ENCODE measurements at places on chromosomes 4 and X.

- DNase-seq, result peak; percentile 75
Measured at GRCh38 chr4:82984459-82984858, 26.2 kb downstream of the LIN54 start.

GRCh38 chr4:121597346-121597934, 99.3 kb downstream of the ANXA5 start:
- peak; percentile 15 for DNase-seq

- DNase-seq, result no peak
Measured at GRCh38 chrX:139078761-139079280, 367.3 kb upstream of the FGF13 start.

- DNase-seq, result peak; percentile 94
Measured at GRCh38 chr4:1683261-1683735, 815 bp downstream of the FAM53A start.

DNA sequence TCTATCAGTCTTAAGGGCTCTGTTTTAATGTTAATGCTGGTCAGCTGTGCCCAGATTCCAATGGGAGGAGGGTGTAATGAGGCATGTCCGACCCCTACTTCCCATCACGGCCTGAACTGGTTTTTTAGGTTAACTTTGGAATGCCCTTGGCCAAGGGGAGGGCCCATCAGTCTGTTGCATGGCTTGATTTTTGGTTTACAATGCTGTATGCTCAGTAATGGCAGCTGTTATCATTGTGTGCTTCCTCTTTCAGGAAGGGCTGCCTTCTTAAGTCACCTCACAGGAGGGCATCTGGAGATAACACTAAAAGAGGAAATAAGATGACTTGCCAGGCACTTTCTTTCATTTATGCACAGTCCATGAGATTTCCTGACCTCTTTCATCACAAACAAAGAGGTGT, 36.3 kb downstream of the ATXN3L start:
- DNase-seq, result no peak

DNA sequence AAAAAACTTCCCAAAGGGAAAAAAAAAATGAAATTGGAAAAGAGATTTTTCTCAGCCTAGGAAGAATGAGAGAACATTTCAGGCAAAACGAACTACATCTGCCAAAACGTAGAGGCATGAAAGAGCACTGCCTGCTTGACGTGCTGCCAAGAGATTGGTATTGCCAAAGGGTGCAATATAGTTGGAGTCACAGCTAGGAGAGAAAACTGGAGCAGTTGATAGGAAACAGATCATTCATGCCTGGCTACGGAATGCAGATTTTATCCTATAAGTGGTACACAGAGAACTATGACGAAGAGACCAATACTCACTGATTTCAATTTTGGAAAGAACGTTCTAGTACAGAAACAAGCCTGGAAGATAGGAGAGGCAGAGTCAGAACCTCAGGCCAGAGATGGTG, 68.4 kb upstream of the IQCM start:
- no peak for DNase-seq

GRCh38 chr4:101005659-101006058, 341.7 kb downstream of the PPP3CA start:
- no peak for DNase-seq

DNA sequence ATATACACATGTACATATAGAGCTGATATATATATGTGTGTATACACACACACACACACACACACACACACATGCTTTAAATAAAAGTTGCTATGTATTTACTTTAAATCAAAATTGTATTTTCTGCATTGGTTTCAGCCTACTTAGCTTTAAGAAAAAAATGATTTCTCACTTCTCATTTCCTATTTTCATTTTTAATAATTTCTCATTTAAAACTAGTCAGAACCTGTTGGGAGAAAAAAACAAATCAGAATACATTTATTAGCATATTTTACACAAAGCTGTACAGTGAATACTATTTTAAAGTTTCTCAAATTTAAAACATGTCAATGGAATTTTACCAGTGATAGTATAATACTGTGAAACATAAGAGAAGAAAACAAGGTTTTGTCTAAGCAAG, 681.8 kb downstream of the CENPC start:
- no peak for DNase-seq

DNA sequence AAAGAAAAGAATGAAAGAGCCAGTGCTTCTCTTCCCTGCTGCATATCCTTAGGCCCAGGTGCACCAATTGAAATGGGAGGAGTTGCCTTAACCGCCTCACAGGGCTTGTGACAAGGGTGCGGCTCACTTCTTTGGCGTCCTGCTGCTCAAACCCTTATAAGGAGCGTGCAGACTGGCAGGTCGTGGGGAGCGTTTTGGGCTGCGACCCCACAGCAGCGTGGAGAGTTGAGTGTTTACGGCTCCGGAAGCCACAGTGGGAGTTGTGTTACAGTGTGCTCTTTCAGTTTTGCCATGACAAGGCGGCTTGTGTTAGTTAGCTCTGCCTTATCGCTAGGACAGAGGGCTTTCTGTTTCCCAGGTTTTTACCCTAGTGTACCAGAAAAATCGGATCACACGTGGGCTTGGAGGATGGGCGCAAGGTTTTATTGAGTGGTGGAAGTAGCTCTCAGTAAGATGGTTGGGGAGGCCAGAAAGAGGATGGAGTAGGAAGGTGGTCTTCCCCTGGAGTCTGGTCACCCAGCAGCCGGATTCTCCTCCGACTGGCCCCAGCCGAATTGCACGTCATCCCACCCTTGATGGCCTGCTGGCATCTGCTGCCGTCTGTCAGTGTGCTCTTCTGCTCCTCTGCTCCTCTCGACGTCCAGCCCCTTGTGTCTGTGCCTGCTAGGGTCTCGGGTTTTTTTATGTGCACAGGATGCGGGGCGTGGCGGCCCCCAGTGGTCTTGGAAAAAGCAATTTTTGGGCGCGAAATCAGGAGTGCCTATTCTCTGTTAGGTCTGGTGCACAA, 718.9 kb downstream of the ARAP2 start:
- no peak for DNase-seq

GRCh38 chrX:19960913-19961312, 29.9 kb downstream of the BCLAF3 start:
- DNase-seq, result no peak

DNA sequence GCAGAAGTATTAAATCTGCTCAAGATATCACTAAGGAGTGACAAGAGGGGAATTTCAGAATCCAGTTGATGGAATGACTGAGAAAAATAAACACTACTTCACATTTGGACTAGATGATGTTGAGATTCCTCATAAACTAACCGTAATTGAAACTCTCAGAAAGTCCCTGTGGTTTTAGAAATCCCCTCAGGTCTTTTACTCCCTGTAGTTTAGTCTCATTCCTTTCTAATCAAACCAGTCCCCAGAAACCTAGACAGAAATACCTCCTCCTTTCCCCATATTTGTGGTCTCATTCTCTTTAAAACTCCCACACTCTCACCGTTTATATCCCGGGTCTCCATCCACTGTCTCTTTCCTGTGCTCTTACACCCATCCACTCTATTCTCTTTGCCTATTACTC, 15.0 kb upstream of the TLR1 start:
- peak; percentile 70 for DNase-seq

- peak; percentile 61 for DNase-seq
Measured at GRCh38 chr4:145278341-145279121, 98.1 kb upstream of the OTUD4 start.

GRCh38 chr4:90544532-90545045, 417.4 kb downstream of the CCSER1 start:
- DNase-seq, result no peak

GRCh38 chr4:78250500-78250899, 193.4 kb downstream of the FRAS1 start:
- no peak for DNase-seq

DNA sequence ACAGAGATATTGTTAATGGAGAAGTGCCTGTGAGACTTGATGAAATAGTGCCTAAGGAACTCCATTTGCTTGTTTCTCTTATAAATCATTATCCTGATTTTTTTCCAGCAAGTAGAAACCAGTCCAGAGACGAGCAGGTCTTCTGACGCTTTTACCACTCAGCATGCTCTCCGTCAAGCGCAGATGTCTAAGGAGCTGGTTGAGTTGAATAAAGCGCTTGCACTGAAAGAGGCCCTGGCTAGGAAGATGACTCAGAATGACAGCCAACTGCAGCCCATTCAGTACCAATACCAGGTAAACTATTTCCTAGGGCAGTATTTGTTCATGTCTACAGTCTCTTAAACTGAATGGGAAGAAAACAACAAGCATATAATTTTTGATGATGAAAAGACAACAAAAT, 63.6 kb downstream of the KIF4A start:
- no peak for DNase-seq

- no peak for DNase-seq
Measured at GRCh38 chrX:103197721-103198306, 17.1 kb upstream of the BEX4 start.

DNA sequence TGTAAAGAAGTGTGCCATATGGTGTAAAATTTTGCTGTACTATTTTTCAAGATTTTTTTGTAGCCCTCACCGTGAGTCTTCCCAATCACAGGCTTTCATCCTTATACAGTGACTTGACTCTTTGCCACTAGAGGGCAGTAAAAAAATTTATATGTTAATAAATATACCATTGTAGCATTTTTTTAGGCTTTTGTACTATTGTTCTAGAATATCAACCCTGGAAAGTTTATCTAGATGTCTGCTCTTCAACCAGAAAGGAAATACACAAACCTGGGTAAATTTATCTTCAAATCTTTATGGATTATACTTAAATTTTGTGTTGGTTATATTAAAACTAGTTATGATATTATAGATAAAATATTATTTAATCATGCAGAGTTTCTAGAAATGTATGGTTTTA, 235.3 kb downstream of the TENM3 start:
- peak; percentile 72 for DNase-seq

DNA sequence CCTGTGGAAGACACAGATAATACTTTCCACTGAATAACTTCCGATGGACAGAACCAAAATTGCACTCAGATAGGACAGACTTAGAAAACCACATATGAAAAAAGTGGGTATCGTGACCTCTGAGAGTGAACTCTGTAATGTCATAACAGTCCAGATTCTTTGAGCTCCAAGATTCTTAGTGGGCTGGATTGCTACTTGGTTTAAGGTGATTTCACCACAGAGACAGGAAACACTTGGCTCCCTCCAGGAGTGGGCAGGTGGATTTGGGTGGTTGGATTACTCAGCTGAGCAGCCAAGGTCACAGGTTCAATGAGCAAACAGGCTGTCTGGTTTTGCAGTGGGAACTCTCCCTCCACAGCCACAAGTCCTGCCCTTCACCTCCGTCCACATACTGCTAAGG, 126.0 kb downstream of the AFAP1 start:
- peak; percentile 94 for DNase-seq

DNA sequence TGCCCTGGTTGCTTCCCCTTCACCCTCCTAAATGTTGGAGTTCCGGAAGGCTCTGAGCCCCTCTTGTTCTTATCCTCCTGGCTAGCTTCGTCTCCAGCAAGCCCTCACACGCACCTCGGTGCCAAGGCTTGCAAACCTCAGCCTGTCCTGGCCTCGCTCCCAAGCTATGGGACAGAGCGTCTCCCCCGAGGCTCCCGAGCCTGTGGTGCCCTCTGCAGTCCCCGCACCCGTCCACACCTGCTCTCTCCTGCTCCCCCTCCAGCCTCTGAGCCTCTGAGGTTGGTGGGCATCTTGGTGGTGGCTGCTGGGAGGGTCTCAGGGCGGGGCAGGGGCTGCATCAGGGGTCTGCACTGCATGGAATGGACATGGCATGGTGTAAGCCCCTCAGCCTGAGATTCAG, 63.2 kb downstream of the TRMT44 start:
- no peak for DNase-seq

GRCh38 chr4:73676861-73677323, 56.7 kb upstream of the RASSF6 start:
- peak; percentile 70 for DNase-seq

DNA sequence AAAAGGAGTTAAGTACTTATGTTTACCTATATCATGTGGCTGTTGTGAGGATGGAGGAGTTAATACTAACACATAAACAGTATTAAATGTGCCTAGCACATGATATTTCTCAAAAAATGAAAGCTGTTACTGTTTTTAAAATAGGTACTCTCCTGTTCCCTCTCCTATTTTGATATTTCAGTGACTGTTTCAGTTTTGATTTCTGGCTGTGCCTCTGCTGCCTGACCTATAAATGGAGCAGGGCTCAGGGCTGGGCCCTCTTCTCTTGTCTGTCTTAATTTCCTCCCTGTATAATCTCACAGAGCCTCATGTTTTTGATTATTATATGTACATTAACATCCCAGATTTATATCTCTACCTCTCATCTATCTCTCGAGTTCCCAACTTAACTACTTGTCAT, 93.3 kb downstream of the UGT8 start:
- no peak for DNase-seq

DNA sequence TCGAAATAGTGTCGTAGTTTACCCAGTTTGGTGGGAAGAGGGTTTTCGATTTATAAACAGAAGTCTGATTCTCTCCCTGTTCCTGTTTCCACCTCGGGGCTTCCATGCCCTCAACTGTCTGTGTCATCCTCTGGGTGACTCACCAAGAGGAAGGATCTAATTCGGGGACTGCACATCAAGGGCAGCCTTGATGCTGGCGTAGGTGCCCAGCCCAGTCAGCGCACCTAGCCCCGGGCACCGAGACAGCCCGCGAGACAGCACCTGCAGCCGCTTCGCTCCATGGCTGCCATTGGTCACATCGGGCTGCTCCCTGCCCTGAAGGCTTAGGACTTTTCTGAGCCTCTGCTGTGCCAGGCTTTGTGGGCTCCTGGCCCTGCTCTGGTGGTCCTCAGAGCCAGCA, 7.7 kb downstream of the ABCD1 start:
- DNase-seq, result no peak

- DNase-seq, result no peak
Measured at GRCh38 chr4:6456450-6456849, 16.0 kb downstream of the PPP2R2C start.

- DNase-seq, result no peak
Measured at GRCh38 chrX:84363051-84363450, 139.2 kb downstream of the HDX start.

- peak; percentile 94 for DNase-seq
Measured at GRCh38 chr4:137545461-137545861, 13.2 kb upstream of the PCDH18 start.

DNA sequence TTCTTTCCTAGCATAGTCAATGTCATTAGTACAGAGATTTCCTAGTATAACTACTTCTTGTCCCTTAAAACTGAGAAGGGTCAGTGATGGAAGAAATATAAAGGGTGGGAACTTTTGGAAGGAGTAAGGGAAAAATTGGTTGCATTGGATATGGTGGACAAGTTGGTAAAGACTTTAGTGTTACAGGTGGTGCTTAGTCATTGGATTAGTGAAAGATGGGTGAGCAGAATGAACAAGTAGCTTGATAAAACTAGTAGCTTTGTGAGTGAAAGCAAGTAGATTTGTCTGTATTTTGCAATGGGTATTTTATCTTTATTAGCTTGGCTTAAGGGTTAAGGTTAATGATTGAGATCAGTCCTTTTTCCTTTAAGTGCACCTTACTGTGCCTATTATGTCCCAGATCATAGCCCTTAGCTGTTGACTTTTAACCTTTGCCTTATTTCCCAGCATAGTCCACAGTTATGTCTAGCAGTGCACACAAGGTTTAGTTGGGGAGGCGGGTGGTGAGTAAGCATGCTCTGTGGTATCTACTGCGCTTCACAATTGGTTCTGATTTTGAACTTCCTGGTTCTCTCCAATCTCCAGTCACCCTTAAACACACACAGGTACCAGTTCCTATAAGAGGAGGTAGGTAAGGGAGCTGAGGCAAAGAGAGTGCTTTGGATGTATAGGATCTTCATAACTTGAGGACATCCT, 9.5 kb downstream of the WDR44 start:
- DNase-seq, result no peak

- DNase-seq, result no peak
Measured at GRCh38 chr4:91280551-91281290, 1023.0 kb upstream of the GRID2 start.

GRCh38 chr4:89739311-89739988, 97.5 kb downstream of the SNCA start:
- DNase-seq, result no peak

GRCh38 chrX:118239913-118240698, 105.8 kb upstream of the WDR44 start:
- no peak for DNase-seq
